NCI-H2227 treated with DMSO at 0.1 percent for 48 hours (cell line): ENCODE measurements at places on chromosomes 5 and 9.

DNA sequence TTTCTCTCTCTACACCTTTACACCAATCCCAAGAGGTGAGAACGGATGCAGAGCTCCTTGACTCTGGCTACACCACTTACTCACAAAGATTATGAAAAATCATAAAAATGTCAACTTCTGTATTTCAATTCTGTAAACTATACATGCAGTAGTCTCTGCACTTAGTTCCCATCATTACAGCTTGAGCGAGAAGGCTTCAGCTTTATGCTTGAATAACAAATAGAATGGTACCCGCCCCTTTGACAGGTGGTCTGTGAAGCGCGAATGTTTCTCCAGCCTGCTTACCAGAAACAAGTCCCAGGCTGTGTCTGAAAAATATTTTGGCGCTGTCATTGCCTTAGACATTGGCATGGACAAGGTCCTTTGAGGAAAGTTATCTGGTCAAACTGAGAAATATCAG, 562.4 kb upstream of the CLINT1 start:
- no peak for DNase-seq

GRCh38 chr9:88143957-88144625, 5.8 kb upstream of the SPATA31C2 start:
- no peak for DNase-seq

- DNase-seq, result no peak
Observed at GRCh38 chr9:69122549-69123141, 51.4 kb upstream of the TJP2 start.

- no peak for DNase-seq
Observed at GRCh38 chr5:72030237-72030636, 77.0 kb upstream of the MAP1B start.

DNA sequence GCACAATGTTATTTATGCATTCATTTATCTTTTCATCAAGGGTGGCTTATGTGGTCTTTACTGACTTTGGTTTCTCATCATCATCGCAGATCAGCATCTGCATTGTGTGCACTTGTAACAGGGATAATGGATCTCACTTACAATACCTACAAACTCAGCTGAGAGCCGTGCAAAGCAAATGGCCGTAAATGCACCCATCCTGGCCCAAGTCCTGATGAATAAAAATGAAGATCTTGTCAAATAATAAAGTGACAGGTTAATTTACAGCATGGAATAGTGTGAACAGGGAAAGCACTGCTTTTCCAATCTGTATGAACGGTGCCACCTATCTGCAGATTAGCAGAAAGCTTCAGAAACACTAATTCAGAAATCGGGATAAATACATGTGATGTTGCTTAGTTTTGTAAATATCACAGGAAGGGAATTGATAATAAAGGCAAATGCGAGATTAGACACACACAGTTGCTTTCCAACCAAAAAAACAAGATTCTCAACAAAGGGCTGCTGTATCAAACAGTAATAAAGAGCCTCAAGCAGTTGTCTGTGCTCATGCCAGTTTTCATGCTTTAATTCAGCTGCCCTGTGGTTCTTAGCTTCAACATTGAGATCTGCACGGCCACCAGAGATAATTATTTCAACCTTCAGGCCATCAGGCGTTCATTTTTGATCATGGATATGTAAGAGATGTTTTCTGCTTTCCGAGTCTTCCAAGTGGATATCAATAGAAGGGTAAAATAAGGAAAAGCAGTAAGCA, 153.4 kb upstream of the POU5F2 start:
- peak; percentile 95 for DNase-seq

DNA sequence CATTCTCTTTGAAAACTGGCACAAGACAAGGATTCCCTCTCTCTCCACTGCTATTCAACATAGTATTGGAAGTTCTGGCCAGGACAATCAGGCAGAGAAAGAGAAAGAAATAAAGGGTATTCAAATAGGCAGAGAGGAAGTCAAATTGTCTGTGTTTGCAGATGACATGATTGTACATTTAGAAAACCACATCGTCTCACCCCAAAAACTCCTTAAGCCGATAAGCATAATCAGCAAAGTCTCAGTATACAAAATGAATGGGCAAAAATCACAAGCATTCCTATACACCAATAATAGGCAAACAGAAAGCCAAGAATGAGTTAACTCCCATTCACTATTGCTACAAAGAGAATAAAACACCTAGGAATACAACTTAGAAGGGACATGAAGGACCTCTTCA, 21.0 kb upstream of the EPB41L4A start:
- no peak for DNase-seq

DNA sequence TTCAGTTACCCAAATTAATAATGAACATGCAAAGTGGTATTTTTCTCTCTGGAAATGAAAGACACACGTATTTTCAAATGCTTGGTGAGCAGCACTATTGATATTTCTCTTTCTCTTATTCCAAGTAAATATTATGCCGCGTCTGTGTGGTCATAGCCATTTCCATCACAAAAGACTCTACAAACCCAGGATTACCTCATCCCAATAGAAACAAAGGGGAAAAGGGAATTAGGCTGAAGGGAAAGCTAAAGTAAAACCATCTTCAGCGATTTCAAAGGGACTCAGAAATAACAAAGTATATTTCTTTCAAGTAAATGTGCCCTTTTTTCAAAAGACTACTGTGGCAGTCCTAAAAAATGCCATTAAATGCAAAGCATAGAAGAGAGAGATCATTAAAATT, 62.0 kb upstream of the FST start:
- no peak for DNase-seq

- no peak for DNase-seq
Observed at GRCh38 chr9:83299571-83299970, 236.6 kb upstream of the RASEF start.

DNA sequence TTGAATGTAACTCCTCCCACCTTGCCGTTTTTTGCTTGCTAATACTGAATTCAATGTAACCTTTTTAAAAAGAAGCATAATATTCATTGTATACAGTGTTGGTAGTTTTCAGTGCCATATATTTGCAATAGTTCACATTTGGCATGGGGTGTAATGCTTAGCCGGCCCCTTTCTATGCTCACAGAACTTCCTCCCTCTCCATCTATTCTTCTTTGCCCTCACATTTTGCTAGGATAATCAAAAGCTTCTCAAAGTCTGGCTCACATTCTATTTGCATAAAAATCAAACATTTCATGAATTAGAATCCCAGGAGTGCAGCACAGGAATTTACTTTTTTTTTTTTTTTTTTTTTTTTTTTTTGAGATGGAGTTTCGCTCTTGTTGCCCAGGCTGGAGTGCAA, 226.3 kb upstream of the MPDZ start:
- no peak for DNase-seq

DNA sequence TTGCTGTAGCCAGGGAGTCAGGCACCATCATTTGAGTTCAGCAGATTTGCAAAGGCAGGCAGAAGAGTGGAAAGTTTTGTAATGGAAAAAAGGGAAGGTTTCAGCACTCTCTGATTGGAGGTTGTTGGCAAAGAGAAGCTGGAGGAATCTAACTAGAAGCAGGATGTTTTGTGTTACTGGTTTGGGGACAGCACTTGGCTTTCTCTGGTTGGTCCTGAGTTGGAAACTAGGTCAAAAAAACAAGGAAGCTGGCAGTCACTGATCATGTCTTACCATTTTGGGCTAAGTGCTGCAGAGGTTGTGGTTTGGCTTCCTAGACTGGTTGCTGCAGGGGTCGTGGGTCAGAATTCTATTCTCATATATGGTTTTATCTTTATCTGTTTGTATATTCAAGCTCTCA, 189.8 kb downstream of the DRD1 start:
- no peak for DNase-seq

- no peak for DNase-seq
Observed at GRCh38 chr5:137782984-137783536, 28.9 kb upstream of the HNRNPA0 start.

DNA sequence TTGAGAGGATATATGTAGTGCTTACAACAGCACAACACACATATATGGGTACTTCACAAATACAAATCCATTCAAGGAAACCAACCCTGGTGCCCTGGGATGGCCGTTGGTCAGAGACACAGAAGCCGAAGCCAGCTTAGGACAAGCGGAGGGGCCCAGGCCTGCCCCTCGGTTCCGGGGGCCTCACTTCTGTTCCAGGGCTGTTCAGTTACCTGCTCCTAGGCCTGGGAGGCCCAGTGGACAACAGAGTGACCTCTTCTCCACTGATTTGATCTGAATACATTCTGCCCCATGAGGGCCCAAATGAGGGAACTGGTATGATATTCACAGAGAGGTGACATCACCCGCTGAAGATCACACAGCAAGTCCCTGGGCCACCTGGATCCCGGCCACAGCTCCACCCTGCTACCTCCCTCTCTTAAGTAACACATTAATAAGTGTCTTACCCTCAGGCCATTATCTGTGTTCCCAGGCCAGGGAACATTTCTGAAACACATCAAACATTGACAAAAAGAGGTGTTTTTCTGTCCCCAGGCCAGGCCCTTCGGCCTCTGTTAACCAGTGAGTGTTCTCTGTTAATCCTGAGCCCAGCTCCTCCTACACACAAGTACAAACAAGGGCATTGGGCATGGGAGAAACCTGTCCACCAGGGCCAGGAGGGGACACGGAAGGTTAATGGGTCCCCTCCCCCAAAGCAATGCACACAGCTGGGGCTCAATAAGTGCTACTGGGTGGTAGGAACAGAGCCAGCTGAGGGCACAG, 4.5 kb upstream of the GRHPR start:
- DNase-seq, result no peak
